ENCODE measurements at places on chromosomes 7 and 10. TPM values are rescaled to one million over a fixed set of nuclear protein-coding genes. Genes with fewer than 3 reads are reported as not detected.

- peak; percentile 13 for DNase-seq
Observed at GRCh38 chr7:80918399-80918798, 452 bp downstream of the SEMA3C start.

GRCh38 chr10:30873411-30873810 is 158.3 kb downstream of the ZNF438 start:
- no peak for DNase-seq

GRCh38 chr10:100982916-100983830 is 4.1 kb downstream of the MRPL43 start:
- DNase-seq: no peak

DNA sequence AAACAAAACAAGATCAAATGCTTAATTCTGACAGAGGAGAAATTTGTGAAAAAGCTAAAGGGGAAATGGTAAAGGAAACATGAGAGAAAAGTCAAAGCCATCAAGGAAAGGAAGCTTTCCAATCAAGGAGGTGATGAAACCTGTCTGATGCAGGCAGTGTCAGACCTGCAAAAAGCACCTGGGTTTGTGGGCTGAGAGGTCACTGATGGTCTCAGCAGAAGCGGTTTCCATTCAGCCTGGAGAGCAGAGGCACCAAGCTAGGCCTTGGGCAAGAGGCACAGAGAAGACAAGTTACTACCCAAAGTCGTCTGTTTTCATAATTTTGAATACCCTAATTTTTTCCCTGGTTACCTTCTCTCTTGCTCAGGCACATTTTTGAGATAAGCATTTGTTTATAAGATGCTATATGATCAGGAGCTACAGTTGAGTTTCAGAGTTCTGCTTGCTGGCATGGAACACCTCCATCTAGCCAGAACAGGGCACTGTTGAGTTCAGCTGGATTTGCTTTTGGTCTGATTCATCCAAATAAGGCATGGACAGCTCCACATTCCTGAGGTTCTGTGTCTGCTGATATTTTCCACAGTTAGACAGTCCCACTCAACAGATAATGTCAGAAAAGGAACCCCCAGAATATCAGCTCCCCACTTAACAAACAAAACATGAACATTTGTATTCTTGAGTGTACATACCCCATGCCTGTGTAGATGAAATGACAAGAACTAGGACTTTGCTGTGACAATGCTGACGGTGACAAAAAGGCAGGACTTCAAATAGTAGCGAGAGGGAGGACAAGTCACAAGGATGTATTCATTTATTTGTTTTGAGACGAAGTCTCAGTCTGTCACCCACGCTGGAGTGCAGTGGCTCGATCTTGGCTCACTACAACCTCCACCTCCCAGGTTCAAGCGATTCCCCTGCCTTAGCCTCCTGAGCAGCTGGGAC is 4.9 kb upstream of the PPIA start:
- no peak for DNase-seq

GRCh38 chr7:156988343-156989185 is 21.9 kb downstream of the MNX1 start:
- DNase-seq: no peak

DNA sequence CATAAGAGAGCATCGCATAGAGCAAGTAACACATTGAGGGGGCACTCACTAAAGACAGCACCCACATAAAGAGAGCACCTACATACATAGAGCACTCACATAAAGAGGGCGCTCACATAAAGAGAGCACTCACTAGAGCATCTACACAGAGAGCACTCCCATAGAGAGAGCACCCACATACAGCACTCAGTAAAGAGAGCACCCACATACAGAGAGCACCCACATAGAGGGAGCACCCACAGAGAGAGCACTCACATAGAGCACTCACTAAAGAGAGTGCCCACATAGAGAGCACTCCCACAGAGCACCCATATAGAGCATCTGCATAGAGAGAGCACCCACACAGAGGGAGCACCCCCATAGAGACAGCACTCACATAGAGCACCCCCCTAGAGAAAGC is 47.8 kb downstream of the INSIG1 start:
- DNase-seq: no peak

GRCh38 chr7:148878317-148878716 is 5.8 kb downstream of the EZH2 start:
- no peak for DNase-seq

GRCh38 chr7:42143711-42144600 is 93.1 kb downstream of the GLI3 start:
- DNase-seq: no peak

GRCh38 chr10:60384011-60384410 is 5.7 kb downstream of the ANK3 start:
- no peak for DNase-seq

DNA sequence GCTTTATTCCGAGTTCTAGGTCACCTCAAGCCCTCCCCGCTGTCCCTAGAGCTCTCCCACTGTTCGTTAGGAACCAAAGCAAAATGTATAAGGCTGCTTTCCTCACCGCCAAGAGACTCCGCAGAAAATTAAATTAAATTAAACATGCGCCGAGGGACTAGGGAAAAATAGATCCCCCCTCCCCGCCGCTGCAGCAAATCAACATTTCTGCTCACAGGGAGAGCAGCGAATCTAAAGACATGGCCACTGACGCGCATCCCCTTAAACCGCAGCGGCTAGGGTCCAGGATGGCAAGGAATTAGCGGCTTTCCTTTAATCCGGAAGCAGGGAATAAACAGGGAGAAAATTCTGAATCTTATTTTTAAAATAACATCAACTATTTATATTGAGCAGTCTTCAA is 7.6 kb downstream of the SP8 start:
- DNase-seq: no peak

DNA sequence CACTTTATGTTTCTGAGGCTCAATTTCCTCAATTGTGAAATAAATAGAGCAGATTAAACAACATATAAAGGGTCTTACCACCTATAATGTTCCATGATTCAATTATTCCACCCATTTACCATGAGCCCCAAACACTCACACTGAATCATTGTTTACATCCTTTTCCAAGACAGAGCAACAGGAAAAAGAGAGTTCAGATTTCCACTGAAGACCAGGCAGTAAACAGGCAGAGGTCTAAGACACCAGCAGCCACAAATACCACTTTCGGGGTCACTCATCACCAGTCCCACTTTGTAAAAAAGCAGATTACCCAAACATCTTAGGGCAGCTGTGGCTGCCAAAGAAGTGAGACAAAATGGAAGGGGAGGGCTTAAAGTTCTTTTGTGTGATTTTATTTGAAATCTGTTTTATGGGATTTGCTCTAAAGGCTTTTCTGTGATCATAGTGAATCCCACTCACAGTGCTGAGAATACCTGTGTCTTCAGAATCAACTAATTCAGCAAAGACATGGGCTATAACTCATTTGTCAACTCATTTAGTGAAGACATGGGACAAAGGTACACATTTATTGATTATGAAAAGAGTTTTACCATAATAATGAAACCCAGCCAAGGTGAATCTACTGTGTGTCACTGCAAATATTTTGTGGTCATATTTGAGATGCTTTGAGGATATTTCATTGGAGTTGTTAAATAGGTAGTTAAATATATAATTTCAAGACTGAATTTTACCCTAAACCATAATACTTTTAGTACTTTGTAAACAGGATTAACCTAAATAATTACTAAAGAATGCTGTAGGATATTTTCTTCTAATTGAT is 24.8 kb upstream of the DLD start:
- no peak for DNase-seq

DNA sequence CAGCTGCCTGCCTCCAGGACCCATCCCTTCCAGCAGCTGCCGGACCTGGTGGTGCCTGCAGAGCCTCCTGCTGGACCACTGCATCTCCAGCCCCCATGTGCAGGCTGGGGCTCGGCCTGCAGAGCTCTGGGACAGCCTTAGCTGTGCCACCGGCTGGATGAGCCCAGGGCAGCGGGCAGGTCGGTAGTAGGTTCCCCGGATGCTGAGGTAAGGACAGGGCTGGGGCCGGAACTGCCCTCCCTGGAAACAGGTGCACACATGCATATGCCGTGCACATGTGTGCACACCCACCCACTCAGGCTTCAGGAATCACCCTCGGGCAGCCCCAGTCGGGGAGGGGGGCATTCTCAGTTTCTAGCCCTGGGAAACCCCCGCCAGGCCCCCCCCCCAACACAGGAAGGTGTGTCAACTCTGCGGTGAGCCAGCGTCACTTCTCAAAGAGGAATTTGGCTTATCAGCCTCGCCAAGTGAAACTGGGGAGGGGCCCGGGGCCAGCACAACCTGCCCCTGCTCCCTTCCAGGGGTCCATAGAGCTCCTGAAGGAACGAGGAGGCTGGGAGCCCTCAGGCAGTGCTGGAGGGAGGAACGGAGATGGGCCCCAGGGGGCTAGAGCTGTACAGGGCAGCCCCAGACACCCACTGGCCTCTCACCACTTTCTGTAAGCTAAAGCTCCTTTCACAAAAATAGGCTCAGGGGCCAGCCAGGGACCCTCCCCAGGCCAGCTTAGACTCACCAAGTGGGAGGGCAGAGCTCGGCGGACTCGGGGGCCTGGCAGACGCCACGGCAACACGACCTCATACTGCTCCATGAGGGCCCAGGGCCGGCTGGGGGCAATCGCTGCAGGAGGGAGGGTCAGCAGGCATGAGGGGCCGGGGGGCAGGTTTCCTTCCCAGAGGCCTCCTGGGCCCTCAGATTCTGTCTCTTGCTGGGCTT is 1.7 kb downstream of the ADAM8 start:
- DNase-seq: no peak

DNA sequence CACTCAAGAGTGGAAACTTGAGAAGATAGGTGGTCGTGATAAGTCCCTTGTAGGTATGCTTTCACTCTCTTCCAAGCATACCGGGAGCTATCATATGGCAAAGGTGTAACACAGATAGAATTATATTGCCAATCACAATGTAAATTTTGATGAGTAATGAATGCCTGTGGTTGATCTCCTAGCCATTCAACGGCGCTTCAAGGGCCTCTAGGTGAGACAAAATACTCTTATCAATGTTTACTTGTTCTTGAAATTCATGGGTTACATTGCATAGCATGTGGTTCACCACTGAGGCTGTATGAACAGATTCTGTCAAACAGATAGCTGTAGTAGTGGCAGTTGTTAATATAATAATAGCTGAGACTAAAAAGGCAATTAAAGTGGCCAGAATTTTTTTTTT is 82.4 kb downstream of the THSD7A start:
- no peak for DNase-seq

Gene ZRANB1
- total RNA-seq: 27.6 TPM

- DNase-seq: peak; percentile 84
Observed at GRCh38 chr7:16727736-16728135, 25.8 kb upstream of the TSPAN13 start.

DNA sequence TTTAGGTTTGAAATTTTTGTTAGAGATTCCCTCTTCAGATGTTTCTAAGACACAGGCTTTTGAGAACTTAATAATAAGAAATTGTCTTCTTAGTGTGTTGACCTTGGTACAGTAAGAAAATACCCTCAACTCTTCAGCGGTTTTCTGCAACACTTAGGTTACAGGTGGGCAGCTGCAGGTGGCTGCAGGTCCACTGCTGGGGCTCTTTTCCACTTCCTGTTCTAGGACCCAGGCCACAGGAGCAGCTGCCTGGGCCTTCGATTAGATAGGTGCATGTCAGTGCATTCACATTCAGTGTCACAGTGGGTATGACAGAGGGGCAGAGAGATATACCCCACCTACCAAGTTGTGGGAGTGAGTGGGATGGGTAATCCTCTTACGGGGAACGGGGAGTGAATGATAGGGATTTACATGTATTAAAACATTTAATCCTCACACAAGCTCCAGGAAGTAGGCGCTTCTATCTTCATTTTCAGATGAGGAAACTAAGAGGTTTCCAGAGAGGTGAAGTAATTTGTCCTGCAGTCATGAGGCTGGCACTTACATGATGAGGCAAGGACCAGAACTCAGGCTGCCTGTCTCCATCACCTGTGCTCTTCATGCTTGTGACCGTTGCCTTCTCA is 20.2 kb upstream of the SUV39H2 start:
- DNase-seq: no peak

- no peak for DNase-seq
Observed at GRCh38 chr7:44965441-44965903, 13.3 kb downstream of the MYO1G start.

Gene ZCWPW1
- total RNA-seq: 0.75 TPM

- DNase-seq: no peak
Observed at GRCh38 chr7:7569081-7569527, 2.4 kb downstream of the MIOS start.

Gene PARD3
- total RNA-seq: 71.6 TPM

DNA sequence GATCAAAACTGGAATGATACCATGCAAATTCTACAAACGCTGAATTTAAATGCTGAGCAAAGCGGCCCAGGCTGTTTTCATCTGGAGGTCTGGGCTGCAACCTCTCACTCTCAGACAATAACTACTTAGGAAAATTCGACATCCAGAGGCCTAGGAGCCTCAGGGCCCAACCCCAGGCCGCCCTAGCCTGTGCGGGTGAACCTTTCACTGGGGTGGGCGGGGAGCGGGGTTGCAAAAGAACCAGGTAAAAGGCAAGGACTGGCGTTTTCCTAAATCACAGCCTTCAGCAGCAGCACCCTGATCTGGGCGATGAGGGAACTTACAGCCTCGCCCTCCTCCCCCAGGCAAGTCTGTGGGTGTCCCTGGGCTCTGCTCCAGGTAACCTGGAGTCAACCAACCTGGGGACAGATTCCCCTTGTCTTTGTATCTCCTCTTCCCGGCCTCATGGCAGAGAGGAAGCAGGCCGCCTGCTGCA is 33.4 kb downstream of the CALML5 start:
- DNase-seq: no peak

GRCh38 chr10:12405342-12406320 is 56.3 kb downstream of the CAMK1D start:
- no peak for DNase-seq

GRCh38 chr7:76054123-76055120 is 6.5 kb downstream of the MDH2 start:
- no peak for DNase-seq

GRCh38 chr10:110901954-110902819 is 16.8 kb downstream of the BBIP1 start:
- peak; percentile 50 for DNase-seq

DNA sequence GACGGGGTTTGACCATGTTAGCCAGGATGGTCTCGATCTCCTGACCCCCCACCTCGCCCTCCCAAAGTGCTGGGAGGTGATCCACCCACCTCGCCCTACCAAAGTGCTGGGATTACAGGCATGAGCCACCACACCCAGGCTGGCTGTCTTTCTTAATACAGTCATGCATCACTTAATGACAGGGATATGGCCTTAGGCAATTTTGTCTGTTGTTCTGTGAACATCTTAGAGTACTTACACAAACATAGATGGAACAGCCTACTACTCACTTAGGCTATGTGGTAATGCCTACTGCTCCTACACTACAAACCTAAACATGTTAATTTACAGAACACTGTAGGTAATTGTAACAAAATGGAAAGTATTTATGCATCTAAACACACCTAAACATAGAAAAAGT is 106.6 kb upstream of the KCNMA1 start:
- peak; percentile 32 for DNase-seq
